Vagina (tissue), 2 donors: ENCODE measurements at places on chromosomes 3 and 15. TPM values are rescaled to one million over a fixed set of nuclear protein-coding genes. Genes with fewer than 3 reads are reported as not detected.

The RNU6-1 gene
- total RNA-seq, result not detected

DNA sequence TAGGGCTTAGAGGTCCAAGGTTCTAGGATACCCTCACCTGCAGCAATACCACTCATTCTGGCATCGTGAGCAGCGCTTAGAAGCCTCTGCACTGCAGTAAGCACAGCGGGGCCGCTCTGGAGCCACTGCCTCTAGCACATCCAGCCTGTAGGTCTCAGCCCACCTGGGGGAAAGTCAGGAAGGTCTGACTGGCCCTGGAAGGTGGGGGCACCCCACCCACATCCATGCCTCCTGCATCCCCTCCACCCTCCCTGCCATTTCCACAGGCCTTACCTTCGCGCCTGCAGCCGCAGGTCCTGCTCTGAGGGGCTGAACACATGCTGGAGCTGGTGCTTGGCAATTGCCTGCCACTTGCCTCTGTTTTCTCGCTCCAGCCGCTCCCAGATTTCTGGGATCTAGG, 901 bp upstream of the RASSF1 start:
- DNase-seq, result no peak

GRCh38 chr3:196202516-196202970, 8.7 kb downstream of the ZDHHC19 start:
- DNase-seq, result peak; percentile 77

The MAGI1 gene
- 47.1 TPM for total RNA-seq
